ENCODE measurements at places on chromosomes 3 and 15. TPM values are rescaled to one million over a fixed set of nuclear protein-coding genes. Genes with fewer than 3 reads are reported as not detected.

DNA sequence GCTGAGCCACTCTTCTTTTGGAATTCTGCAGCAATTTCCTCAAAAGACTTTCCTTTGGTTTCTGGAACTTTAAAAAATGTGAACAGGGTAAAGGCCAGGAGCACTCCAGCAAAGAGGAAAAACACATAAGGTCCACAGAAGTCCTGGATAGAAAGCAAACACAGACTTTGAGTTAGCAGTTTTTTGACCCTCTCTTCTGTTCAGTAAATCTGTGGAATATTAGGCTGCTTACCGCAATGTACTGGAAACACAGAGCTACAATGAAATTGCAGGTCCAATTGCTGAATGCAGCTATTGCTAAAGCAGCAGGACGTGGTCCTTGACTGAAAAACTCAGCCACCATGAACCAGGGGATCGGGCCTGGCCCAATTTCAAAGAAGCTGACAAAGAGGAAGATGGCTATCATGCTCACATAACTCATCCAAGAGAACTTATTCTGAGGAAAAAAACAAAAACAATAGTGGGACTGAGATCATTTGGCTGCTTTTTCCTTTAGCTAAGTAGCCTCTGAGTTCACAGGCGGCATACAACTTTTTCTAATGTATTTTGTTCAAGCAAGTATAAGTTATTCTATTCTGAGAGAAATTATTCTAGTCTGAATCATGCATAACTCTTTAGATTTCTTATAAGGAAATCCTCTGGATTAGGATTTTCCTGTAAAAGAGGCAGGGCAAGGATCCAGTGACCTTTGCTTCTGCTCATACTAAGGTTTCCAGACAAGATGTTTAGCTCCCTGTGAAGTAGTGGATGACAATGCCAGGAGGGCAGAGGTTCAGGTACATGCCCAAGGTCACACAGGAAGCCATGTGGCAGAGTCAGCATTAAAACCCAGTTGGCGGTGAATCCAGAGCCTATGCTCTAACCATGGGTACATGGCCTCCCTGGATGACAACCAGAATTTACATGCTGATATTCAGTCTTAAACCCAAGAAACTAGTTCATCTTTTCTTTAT, 28.3 kb downstream of the SLC2A2 start:
- peak; percentile 59 for DNase-seq
- no peaks in the 10 kb centered on the region for H3K36me3 ChIP-seq
- H3K27ac ChIP-seq = peak overlapping the region; percentile 73

- H3K36me3 ChIP-seq = no peaks in the 10 kb centered on the region
- no peaks in the 10 kb centered on the region for H3K4me1 ChIP-seq
- no peak overlapping the region for H3K4me3 ChIP-seq
- no peaks in the 10 kb centered on the region for H3K27me3 ChIP-seq
- no peak for DNase-seq
These were observed 467.8 kb upstream of the UBE2E2 start for GRCh38 chr3:22735373-22735772.

The GOLGA8G gene
- polyA plus RNA-seq = not detected

The SOX14 gene
- polyA plus RNA-seq = not detected

The RBP2 gene
- not detected for polyA plus RNA-seq

The SPINT1 gene
- 1.8 TPM for polyA plus RNA-seq

GRCh38 chr15:51589881-51590568, 32.5 kb downstream of the DMXL2 start:
- H3K4me3 ChIP-seq = no peak overlapping the region
- H3K27ac ChIP-seq = no peak overlapping the region
- DNase-seq = no peak
- no peaks in the 10 kb centered on the region for H3K36me3 ChIP-seq
- H3K27me3 ChIP-seq = no peaks in the 10 kb centered on the region

The GUCA1C gene
- not detected for polyA plus RNA-seq

DNA sequence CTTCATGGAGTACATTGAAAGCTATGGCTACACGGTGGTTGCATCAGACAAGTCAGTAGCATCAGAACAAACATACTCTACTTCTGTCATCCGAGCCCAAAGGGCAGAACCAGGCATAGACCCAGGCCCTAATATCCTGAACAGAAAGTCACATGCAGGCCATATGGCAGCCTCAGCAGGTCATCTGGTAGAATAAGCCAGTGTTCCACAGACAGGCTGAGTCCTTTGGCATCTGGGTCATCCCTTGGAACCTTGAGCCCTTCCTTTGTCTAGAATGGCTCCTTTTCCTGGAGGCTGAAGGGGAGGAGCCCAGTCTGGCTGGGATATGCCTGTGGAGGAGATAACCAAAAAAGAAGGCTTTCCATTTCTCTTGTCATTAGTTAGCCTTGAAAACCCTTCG, 29.2 kb downstream of the SEMA6D start:
- H3K27me3 ChIP-seq = no peaks in the 10 kb centered on the region
- peaks cover 9% of the 10 kb centered on the region for H3K36me3 ChIP-seq
- DNase-seq = no peak
- H3K27ac ChIP-seq = no peak overlapping the region
- peaks cover 9% of the 10 kb centered on the region for H3K4me1 ChIP-seq

GRCh38 chr15:80778621-80778963, 578 bp upstream of the CEMIP start:
- peaks cover 19% of the 10 kb centered on the region for H3K36me3 ChIP-seq
- H3K27me3 ChIP-seq = no peaks in the 10 kb centered on the region
- H3K4me1 ChIP-seq = peaks cover 23% of the 10 kb centered on the region
- DNase-seq = no peak
- 0 out of 2 replicates have a peak overlapping the region, but pooled peaks have one; percentile 27 for H3K27ac ChIP-seq

The SHISA5 gene
- polyA plus RNA-seq = 181 TPM

DNA sequence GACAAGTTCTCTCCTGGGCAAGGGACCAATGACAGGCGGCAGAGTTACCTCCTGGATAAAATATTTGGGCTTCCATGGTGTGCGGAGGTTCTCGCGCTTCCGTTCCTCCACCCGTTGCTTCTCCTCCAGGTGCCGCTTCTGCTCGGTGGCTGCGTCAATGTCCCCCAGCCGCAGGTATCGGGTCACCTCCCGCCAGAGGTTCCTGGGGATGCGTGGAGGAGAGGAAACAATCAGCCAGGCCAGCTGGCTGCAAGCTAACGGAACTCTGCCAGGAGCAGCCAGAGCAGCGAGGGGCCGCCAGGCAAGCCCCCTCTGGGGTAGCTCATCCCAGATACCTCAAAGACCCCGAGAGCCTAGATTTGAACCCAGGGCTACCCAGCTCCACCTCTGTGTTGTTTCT, 131.3 kb downstream of the STT3B start:
- H3K27ac ChIP-seq = no peak overlapping the region
- DNase-seq = no peak
- no peak overlapping the region for H3K4me3 ChIP-seq

DNA sequence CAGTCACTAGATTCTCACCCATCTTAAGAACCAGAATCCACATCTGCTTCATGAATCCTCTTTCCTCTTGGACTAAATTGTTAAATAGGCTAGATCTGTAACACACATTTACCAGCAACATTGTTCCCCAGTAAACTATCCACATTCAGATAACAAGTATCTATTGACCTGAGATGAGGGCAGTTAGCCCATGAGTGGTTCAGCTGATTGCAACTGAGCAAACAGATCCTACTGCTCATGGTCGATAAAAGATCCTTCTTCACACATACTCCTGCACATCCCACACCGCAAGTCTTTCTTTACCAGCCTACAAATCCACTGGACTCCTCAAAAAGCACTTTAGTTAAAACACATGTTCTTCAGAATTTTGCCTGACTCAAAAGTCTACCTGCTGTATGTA, 59.2 kb downstream of the UACA start:
- H3K27me3 ChIP-seq = no peaks in the 10 kb centered on the region
- H3K4me3 ChIP-seq = no peak overlapping the region
- peaks cover 13% of the 10 kb centered on the region for H3K4me1 ChIP-seq
- no peak for DNase-seq

The SUMF1 gene
- 38.4 TPM for polyA plus RNA-seq

DNA sequence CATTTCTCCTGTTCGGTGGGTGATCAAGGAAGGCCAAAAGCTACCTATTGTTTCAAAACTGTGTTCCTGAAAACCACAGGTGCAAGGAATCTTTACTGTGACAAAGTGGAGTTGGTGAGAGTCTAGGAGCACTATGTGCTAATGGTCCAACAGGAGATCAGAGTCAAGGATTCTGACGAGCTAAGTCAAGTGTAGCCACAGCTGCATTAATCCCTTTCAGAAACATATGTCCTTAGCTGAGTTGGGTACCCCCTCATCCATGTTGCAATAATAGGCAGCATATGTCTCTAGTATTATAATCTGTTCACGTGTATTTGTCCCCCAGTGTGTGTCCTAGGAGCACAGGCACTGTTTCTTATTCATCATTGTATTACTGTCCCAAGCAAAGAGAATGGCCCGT, 1.7 kb downstream of the VPS39 start:
- H3K36me3 ChIP-seq = peaks cover 11% of the 10 kb centered on the region
- H3K27me3 ChIP-seq = no peaks in the 10 kb centered on the region
- DNase-seq = no peak

The TGM5 gene
- not detected for polyA plus RNA-seq

- no peaks in the 10 kb centered on the region for H3K4me1 ChIP-seq
- no peak for DNase-seq
- H3K4me3 ChIP-seq = no peak overlapping the region
- no peak overlapping the region for H3K27ac ChIP-seq
- no peaks in the 10 kb centered on the region for H3K36me3 ChIP-seq
These were observed 365.0 kb downstream of the ROBO2 start for GRCh38 chr3:77404871-77405270.

DNA sequence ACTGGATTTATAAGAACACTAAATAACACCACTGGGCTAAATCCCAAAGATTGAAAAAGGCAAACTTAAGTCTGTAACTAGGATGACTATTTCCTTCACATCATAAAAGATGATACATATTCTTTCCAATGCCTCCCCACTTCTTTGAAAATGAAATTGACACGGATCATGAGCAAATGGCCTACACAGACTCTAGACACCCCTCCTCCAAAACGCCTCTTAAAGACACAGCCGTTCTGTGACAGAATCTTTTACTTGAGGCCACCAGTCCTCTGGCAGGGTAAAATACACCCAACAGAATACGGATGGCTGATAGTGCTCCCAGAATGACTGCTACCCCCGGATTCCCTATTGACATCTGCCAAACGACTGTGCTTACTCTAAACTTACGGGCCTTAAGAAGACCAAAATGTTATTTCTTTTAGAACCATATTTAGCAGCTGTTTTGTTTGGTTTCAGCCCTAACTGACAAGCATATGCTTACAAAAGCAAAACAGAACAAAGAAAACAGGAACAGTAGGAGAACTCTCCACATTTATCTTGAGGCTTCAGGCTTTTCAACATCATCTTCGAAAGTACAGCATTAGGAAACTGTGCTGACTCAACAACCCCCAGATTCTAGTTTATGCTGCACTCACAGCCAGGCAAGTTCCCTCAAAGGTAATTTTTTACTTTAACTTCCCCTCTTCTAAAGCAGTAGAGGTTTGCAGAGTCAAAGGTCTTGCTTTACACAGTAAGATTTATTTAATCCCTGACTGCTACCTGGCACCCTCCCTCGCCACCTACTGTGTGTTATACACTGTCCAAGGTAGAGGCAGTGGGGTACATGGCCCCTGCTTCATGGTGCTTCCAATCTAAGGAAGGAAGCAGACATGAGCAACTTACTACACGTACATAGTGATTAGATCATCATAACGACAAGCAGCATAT, 84.3 kb downstream of the TNIK start:
- peaks cover 17% of the 10 kb centered on the region for H3K4me1 ChIP-seq
- DNase-seq = peak; percentile 65
- H3K27me3 ChIP-seq = no peaks in the 10 kb centered on the region
- H3K4me3 ChIP-seq = no peak overlapping the region

DNA sequence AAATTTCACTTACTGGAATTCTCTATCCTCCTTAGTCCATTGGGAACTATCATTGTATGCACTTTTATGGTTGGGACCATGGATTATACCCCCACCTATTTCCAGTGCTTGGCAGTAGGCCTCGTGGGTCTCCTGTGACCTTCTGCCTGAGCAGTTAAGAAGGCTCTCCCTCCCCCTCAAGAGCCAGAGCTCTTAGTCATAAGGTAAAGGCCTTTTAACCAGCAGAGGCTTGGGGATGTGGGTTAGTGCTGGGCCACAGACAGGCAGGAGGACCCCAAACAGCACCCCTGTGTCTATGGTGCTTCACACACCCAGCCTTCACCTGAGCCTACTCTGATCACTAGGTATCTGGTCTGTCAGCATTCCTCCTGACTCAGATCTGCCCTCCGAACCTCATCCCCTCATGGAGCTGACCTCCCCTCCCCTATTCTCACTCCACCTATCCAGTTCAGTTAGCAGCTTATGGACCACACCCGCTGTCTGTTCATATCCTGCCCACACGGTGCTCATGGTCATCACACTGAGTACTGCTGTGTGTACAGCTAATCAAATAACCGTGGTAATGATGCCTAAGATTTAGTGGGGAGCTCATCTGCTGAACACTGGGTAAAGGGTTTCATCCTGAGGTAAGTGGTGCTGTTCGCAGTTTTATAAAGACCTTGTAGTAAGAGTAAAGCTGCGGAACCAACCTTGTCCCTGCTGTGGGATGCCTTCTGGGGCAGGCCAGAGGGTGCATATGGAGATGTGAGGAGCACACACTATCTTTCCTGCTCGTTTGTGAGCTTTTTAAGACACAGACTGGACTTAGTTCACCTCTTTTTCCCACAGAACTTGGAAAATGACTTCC, 40.9 kb downstream of the KLHL18 start:
- H3K4me1 ChIP-seq = peaks cover 19% of the 10 kb centered on the region
- no peaks in the 10 kb centered on the region for H3K27me3 ChIP-seq
- no peak overlapping the region for H3K4me3 ChIP-seq
- DNase-seq = peak; percentile 35

The ADGRG7 gene
- polyA plus RNA-seq = not detected

DNA sequence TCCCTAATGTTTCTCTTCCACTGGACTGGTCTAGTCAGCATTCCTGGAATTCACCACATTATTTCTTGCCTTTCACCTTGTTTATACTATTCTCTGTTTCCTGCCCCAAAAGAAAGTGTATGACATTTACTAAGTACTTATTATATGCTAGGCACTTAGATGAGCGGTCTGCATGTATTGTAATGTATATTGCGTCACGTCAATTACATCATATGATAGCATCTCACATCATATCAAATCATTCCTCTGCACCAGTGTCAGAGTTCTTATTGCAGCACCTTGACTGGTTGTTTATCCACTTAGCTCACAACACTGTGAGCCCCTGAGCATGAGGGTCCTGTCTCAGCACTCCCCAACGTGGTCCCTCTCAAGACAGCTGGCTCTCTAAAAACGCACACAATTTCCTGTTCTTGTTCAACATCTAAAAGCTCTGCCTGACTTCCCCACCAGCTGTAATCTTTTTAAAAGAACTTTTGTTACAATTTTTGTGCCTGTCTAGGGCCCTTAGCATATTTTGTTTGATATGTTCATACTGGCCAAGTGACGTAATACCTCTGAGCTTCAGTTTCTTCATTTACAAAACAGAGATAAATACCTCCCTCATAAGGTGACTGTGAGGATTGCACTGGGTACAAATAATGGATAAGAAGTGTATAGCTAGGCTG, 58.8 kb downstream of the ARHGAP31 start:
- H3K27ac ChIP-seq = peak overlapping the region; percentile 94
- DNase-seq = peak; percentile 89
- H3K4me1 ChIP-seq = peaks cover 19% of the 10 kb centered on the region
- no peaks in the 10 kb centered on the region for H3K27me3 ChIP-seq
- H3K4me3 ChIP-seq = no peak overlapping the region

The SLC12A8 gene
- 3.5 TPM for polyA plus RNA-seq

The OXNAD1 gene
- 5.0 TPM for polyA plus RNA-seq

The COL6A5 gene
- polyA plus RNA-seq = not detected

The ST8SIA2 gene
- not detected for polyA plus RNA-seq
